ENCODE measurements at places on chromosomes 11 and 22. TPM values are rescaled to one million over a fixed set of nuclear protein-coding genes. Genes with fewer than 3 reads are reported as not detected.
A peak's percentile ranks its signal among the peaks of the same experiment; 100 is the strongest.

OR8D1 gene
- total RNA-seq = not detected

- no peaks in the 10 kb centered on the region for H3K27me3 ChIP-seq
- H3K27ac ChIP-seq = peak overlapping the region; percentile 28
- peaks cover 8% of the 10 kb centered on the region for H3K36me3 ChIP-seq
These were observed 10.5 kb downstream of the EMSY start for GRCh38 chr11:76455331-76455730.

GRCh38 chr11:129364143-129364654 lies 11.4 kb upstream of the BARX2 start:
- peak; percentile 65 for DNase-seq
- peaks cover 44% of the 10 kb centered on the region for H3K27me3 ChIP-seq
- no peak overlapping the region for H3K4me3 ChIP-seq

MPZL3 gene
- total RNA-seq = 8.5 TPM

DNA sequence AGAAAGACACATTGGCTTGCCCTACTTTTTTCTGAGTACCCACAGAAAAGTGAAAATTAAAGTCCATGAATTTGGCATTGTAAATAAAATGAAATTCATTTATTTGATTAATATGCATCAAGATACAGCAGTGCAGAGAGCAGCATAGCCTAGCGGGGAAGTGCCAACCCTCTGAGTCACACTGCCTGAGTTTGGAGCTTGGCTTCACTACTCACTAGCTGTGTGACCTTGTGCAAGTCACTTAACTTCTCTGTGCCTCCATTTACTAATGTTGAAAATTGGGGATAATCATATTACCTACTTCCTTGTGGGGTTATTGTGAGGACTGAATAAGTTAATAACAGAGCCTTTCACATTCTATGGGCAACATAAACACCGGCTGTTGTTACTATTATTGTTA lies 111.5 kb upstream of the CSNK2A3 start:
- no peak for DNase-seq
- peaks cover 6% of the 10 kb centered on the region for H3K4me1 ChIP-seq
- H3K27ac ChIP-seq = no peak overlapping the region

DNA sequence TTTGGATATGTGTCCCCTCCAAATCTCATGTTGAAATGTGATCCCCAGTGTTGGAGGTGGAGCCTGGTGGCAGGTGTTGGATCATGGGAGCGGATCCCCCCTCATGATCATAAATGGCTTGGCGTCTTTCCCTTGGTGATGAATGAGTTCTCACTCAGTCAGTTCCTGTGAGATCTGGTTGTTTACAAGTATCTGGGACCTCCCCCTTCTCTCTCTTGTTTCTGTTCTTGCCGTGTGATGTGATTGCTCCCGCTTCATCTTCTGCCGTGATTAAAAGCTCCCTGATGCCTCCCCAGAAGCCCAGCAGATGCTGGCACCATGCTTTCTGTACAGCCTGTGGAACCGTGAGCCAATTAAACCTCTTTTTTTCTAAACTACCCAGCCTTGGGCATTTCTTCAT lies 102.2 kb downstream of the SEZ6L start:
- H3K27ac ChIP-seq = no peak overlapping the region
- H3K27me3 ChIP-seq = no peaks in the 10 kb centered on the region
- no peak for DNase-seq

DNA sequence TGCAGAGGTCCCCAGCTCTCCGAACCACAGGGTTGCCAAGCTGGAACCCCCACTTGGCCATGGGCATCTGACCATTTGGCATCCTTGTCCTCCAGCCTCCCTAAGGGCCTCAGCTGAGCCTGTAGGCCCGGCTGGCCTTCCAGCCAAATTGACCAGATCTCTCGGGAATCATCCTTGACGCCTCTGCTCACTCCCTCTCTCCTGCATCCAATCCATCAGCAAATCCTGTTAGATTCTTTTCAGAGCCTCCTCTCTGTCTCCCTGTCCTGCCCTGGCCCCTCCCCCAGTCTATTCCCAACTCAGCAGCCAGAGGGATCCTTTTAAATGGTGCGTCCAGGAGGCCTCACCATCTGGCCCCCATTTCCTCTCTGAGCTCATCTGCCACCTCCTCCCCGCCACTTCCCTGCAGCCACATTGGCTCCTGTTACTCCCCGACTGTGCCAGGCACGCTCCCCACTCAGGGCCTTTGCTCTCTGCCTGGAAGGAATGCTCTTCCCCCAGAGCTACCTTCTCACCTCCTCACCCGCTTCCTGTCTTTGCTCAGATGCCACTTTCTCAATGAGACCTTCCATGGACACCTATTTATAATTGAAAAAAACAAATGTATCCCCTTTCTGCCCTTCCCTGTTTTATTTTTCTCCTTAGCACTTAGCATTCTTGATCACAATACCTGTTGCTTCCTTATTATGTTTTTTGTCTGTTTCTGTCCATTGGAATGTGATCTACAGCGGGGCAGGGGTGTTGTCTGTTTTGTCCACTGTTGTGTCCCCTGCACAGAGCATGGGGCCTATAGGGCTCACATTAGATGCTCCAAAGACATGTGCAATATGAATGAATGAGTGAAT lies 78.1 kb downstream of the NFAM1 start:
- H3K36me3 ChIP-seq = no peaks in the 10 kb centered on the region
- no peak overlapping the region for H3K4me3 ChIP-seq
- peaks cover 4% of the 10 kb centered on the region for H3K4me1 ChIP-seq
- H3K27me3 ChIP-seq = no peaks in the 10 kb centered on the region
- H3K27ac ChIP-seq = no peak overlapping the region

GRCh38 chr22:22999523-22999922 lies 70.8 kb upstream of the GNAZ start:
- no peak overlapping the region for H3K4me3 ChIP-seq
- H3K4me1 ChIP-seq = no peaks in the 10 kb centered on the region
- no peaks in the 10 kb centered on the region for H3K36me3 ChIP-seq
- no peak overlapping the region for H3K27ac ChIP-seq

GRCh38 chr22:21849489-21849888 lies 18.0 kb downstream of the MAPK1 start:
- H3K4me3 ChIP-seq = no peak overlapping the region
- no peaks in the 10 kb centered on the region for H3K4me1 ChIP-seq
- DNase-seq = no peak
- no peak overlapping the region for H3K27ac ChIP-seq
- H3K27me3 ChIP-seq = no peaks in the 10 kb centered on the region
- H3K36me3 ChIP-seq = no peaks in the 10 kb centered on the region

SPON1 gene
- total RNA-seq = 1.5 TPM

OR51B2 gene
- total RNA-seq = not detected

GGTLC2 gene
- not detected for total RNA-seq

DNA sequence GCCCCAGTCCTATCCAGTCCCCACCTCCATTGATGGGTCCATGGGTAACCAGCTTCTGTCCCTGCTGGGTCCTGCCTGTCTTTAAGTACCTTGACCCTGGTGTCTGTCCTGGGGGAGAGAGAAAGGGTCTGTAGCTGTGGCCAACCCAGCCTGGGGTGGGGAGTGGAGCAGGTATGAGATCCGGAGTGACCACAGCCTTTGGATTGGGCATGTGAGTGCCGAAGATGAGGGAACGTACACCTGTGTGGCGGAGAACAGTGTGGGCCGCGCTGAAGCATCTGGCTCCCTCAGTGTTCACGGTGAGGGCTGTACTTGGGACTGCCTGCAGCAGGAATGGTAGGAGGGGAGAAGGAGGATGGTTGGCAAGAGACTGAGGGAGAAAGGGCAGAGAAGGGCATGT lies 5.2 kb downstream of the ROBO3 start:
- peaks cover 4% of the 10 kb centered on the region for H3K4me1 ChIP-seq
- no peak for DNase-seq
- H3K36me3 ChIP-seq = no peaks in the 10 kb centered on the region
- H3K27me3 ChIP-seq = peaks cover 72% of the 10 kb centered on the region

CPT1B gene
- 32.7 TPM for total RNA-seq

IFITM10 gene
- total RNA-seq = 5.1 TPM
